ENCODE measurements at places on chromosomes 4 and X. TPM values are rescaled to one million over a fixed set of nuclear protein-coding genes. Genes with fewer than 3 reads are reported as not detected.

The RPL34 gene
- 1,208 TPM for total RNA-seq

The DOK7 gene
- 9.9 TPM for total RNA-seq

The CENPI gene
- 8.4 TPM for total RNA-seq

The SHROOM2 gene
- total RNA-seq, result 2.1 TPM

The SUPT20HL1 gene
- not detected for total RNA-seq

The SHISA3 gene
- total RNA-seq, result 1.6 TPM

The VMA21 gene
- 19.3 TPM for total RNA-seq

The PACRGL gene
- 17.2 TPM for total RNA-seq

The IL2 gene
- total RNA-seq, result not detected

The MAGEC2 gene
- total RNA-seq, result not detected

The NHS gene
- total RNA-seq, result 1.0 TPM

The PASD1 gene
- total RNA-seq, result under 0.01 TPM

The NKX6-1 gene
- total RNA-seq, result not detected

The TMEM184C gene
- 14.6 TPM for total RNA-seq

The ACOX3 gene
- total RNA-seq, result 21.9 TPM

The GCNA gene
- total RNA-seq, result 2.6 TPM

The SCFD2 gene
- total RNA-seq, result 16.2 TPM

The CYBB gene
- total RNA-seq, result 41.2 TPM

The FGD1 gene
- total RNA-seq, result 4.2 TPM

The CLIC2 gene
- 3.1 TPM for total RNA-seq

The STAG2 gene
- 67.8 TPM for total RNA-seq

The CD38 gene
- 1.0 TPM for total RNA-seq

The TMEM154 gene
- total RNA-seq, result 1.0 TPM

The SOWAHB gene
- total RNA-seq, result under 0.01 TPM

The FGF5 gene
- 0.52 TPM for total RNA-seq

The FAM184B gene
- total RNA-seq, result 4.2 TPM

The RASL11B gene
- total RNA-seq, result 6.3 TPM

The ESX1 gene
- total RNA-seq, result not detected

The GUCY1A1 gene
- total RNA-seq, result 19.8 TPM

The HMGN5 gene
- total RNA-seq, result not detected

The ZIC3 gene
- not detected for total RNA-seq

The MAP3K15 gene
- total RNA-seq, result 0.52 TPM

The VEGFC gene
- total RNA-seq, result 6.8 TPM

The USP17L15 gene
- total RNA-seq, result not detected

The SERTM2 gene
- 0.52 TPM for total RNA-seq

The HHIP gene
- 8.4 TPM for total RNA-seq

The EMCN gene
- total RNA-seq, result 10.4 TPM

The DMP1 gene
- not detected for total RNA-seq

The NDUFC1 gene
- 47.5 TPM for total RNA-seq

The REELD1 gene
- not detected for total RNA-seq

The HGFAC gene
- total RNA-seq, result 0.52 TPM

The CCDC158 gene
- 1.0 TPM for total RNA-seq

The SLC7A11 gene
- 1.0 TPM for total RNA-seq

The GLRB gene
- 5.2 TPM for total RNA-seq

The GABRQ gene
- 0.52 TPM for total RNA-seq

The GAGE1 gene
- total RNA-seq, result not detected

The CYP4V2 gene
- total RNA-seq, result 5.7 TPM

The PLA2G12A gene
- total RNA-seq, result 5.2 TPM

The GAGE12J gene
- total RNA-seq, result not detected

The DRD5 gene
- under 0.01 TPM for total RNA-seq

The TRIM61 gene
- total RNA-seq, result 2.6 TPM

The NWD2 gene
- total RNA-seq, result not detected

The XG gene
- total RNA-seq, result 3.1 TPM

Data from skeletal muscle tissue (tissue), 5 donors.